ENCODE measurements at places on chromosomes 13 and 19.

- no peak for DNase-seq
These were observed 960.7 kb upstream of the PCDH9 start for GRCh38 chr13:68190818-68191217.

DNA sequence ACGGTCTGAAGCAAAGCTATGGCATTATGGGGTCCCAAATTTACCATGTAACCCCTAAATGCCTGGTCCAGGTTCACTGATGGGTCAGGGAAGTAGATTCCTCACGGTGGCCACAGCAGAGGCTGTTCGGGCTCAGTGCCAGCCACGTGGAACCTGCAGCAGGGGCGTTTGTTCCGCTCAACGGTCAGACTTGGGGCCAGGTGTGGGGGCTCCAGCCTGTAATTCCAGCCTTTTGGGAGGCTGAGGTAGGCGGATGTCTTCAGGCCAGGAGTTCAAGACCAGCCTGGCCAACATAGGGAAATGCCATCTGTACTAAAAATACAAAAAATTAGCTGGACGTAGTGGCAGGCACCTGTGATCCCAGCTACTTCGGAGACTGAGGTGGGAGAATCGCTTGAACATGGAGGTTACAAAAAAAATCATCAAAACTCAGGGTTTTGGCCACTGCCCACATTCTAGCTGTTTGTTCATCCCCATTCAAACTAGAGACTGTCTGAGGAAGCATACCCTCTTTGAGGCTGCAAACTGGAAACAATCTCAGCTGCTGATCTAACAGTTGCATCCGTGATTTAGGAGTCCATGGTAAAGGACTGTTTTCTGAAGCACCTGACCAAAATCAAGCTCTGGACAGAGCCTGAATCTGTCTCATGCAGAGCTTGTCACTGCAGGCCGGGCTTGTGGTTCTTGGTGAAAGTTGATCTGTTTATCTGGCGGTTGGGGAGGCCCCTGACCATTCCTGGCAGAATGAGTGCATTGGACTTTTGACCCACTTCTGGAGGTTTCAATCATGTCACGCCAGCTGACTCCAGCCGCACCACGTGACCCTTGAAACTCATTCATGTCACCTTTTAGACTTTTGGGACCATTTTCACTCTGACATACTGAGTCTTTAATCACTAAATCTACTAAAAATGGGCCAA, 30.2 kb upstream of the ZNF331 start:
- no peak for DNase-seq

- no peak for DNase-seq
These were observed 1.7 kb downstream of the PROSER3 start for GRCh38 chr19:35759697-35760096.

DNA sequence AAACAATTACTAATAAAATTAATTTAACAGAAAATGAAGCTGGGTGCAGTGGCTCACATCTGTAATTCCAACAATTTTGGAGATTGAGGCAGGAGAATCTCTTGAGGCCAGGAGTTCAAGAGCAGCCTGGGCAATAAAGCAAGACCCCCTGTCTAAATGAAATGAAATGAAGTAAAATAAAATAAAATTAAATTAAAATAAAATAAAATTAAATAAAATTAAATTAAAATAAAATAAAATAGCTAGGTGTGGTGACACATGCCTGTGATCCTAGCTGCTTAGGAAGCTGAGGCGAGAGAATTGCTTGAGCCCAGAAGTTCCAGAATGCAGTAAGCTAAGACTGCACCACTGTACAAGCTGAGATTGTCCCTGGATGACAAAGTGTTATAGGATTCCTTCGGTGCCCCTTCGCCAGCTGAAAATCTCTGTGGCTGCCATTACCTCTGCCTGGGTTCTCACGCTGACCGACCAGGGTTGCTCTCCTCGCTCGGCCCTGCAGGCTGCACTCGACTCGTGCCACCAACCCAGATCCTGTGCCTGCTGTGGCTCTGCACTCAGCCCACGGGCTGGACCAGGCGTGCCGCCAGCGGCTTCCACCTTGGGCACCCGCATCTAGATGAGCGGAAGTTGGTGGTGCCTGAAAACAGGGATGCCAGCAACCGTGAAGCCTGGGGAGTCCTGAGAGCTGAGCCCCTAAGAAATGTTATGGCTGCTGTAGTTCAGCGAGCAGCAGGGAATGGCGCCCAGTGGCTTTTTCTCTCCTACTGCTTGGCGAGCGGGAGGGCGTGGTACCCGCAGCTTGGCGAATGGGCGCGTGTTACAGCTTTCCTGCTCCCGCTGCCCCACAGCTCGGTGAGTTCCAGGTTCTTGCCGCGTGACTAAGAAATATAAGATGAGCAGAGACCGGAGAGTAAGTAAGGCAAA, 539.2 kb upstream of the PCDH9 start:
- no peak for DNase-seq

GRCh38 chr19:49912965-49913685, 15.9 kb upstream of the ATF5 start:
- no peak for DNase-seq

GRCh38 chr13:86813198-86813597, 858.0 kb upstream of the SLITRK5 start:
- DNase-seq = no peak

GRCh38 chr13:74204602-74205312, 70.6 kb upstream of the KLF12 start:
- no peak for DNase-seq

GRCh38 chr13:50116430-50116973, 101.3 kb downstream of the KCNRG start:
- DNase-seq = no peak

GRCh38 chr13:59230484-59231264, 933.1 kb downstream of the DIAPH3 start:
- DNase-seq = no peak

- no peak for DNase-seq
These were observed 237.5 kb downstream of the COG6 start for GRCh38 chr13:39892721-39893685.
